ENCODE measurements at places on chromosomes 5 and 9.

GRCh38 chr5:81316571-81316970 is 15.2 kb downstream of the ZCCHC9 start:
- no peak for DNase-seq

GRCh38 chr9:130912932-130913598 is 16.5 kb upstream of the QRFP start:
- DNase-seq = peak; percentile 48

DNA sequence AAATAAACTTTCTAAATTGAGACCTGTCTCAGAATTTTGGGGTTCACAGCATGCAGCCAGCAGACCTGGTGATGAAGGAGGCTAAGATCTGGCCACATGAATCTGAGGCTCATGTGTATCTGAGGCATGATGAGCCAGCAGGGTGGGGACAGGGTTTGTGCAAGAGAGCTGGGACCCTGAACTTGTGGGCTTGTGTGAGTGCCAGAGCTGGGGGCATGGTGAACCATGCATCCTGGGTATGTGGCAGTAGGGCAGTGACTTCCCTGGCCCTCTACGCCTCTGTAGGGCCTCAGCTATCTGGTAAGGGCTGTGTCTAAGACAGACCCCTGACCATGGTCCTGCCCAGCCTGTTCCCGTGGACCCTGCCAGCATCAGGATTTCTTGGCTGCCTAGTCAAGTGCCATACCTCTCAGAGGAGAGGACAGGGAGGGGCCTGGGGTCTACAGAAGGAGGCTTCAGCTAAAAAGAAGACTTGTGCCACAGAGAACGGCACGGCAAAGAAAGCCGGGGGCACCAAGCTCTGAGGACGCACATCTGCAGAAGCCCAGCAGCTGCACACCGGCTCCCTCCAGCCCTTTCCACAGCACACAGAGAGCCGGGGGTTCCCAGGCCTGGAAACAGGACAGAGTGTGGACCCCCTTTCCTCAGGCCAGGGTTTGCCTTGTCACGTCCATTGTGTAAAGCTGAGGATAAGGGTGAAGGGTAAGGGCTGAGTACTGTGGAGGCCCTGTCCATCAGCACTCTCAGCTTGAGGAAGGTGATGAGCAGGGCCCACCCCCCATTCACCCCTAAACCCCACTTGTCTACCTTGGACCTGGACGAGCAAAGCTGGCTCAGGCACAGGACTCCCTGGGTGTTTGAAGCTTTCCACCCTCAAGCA is 130.1 kb downstream of the MRPL36 start:
- no peak for DNase-seq

GRCh38 chr9:17963498-17963897 is 384.6 kb downstream of the SH3GL2 start:
- DNase-seq = no peak

DNA sequence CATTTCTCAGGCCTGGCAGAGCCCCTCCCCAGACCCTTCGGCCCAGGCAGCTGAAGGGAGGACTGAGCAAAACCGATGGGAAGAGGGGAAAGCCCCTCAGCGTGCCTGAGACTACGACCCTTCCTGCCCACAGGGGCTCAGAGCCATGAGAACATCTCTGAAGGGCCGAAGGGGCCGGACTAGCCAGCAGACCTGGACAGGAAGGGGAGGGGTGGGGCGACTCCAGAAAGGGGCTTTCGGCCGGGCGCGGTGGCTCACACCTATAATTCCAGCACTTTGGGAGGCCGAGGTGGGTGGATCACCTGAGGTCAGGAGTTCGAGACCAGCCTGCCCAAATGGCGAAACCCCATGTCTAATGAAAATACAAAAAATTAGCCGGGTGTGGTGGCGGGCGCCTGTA is 85.8 kb upstream of the PHYKPL start:
- DNase-seq = no peak

GRCh38 chr5:150753463-150753862 is 5.4 kb downstream of the DCTN4 start:
- DNase-seq = no peak

DNA sequence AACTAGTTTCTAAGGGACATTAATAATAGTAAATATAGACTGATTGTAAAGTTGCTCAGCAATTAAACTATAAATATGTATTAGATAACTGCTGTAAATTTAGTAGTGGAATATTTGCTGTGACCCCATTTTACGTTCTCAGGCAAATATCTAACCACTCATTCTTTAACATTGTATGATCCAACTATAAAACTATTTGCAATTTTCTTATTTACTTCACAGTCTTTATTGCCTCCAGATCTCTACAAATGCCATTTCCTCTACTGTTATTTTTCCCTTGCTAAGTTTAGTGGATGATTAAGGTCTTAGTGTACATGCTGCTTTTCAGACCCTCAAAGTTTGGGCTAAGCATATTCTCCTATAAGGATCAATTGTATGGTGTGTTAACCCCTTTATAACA is 526.2 kb upstream of the ST8SIA4 start:
- no peak for DNase-seq

- peak; percentile 2 for DNase-seq
Measured at GRCh38 chr9:133238272-133238850, 29.3 kb upstream of the OBP2B start.

GRCh38 chr5:132816083-132816482 is 3.0 kb downstream of the SOWAHA start:
- no peak for DNase-seq

- DNase-seq = no peak
Measured at GRCh38 chr5:40312205-40312604, 367.5 kb upstream of the PTGER4 start.

DNA sequence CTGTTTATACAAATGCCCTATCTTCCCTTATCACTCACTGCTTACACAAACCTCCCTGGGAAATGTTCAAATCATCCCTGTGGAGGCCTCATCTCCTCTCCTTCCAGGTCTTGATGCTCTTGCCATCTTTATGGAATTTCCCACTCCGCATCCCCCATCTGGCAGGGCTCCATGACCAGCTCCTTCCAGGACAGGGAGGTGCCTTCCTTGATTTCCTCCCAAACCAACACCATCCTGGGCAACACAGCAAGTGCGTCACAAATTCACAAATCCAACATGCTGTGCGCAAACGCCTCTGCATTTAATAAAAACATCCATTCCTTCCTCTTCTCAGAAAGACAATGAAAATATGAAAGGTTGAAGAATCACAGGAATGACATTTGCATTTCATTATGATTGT is 51.7 kb downstream of the EPB41L4A start:
- DNase-seq = no peak
